Adrenal gland (tissue), 19 donors: ENCODE measurements at places on chromosomes 13 and 19. TPM values are rescaled to one million over a fixed set of nuclear protein-coding genes. Genes with fewer than 3 reads are reported as not detected.
A peak's percentile ranks its signal among the peaks of the same experiment; 100 is the strongest.

DNA sequence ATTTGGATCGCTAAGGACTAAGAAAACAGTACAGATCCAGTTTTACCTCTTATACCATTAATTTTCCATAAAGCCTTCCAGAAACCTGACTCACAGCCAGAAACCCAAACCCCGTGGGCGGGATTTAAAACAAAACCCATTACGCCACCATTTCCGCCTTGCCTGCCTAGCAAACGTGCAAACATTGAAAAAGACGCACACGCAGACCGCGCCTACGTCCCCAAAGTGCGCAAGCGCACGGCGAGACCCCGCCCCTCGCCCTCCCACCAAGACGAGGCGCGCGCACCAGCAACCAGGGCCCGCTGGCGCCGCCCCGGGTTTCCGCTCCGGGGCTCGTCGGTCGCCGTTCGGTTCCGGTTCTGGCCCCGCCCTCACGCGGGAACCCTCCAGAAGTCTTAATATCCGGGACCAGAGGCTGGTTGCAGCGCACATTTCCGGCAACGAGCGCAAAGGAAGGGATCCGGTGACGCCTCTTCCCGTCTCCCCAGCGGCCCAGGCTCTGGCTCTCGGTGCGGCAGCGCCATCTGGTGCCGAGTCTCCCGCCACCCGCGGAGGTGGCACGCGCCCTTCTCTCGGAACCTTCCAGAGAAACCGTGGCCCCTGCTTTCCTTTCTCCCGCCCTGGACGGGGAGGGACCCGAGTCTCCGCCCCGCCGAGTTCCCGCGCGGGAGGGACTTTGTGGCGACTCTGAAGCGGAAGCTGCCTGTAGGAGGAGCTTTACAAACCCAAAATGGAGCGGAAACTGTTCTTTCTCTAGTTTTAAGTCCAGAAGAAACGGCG is 256.9 kb upstream of the STARD13 start:
- no peaks in the 10 kb centered on the region for H3K27me3 ChIP-seq
- H3K36me3 ChIP-seq: no peaks in the 10 kb centered on the region
- peak overlapping the region; percentile 96 for H3K27ac ChIP-seq
- H3K4me1 ChIP-seq: peaks cover 20% of the 10 kb centered on the region

- no peak overlapping the region for H3K4me3 ChIP-seq
- no peaks in the 10 kb centered on the region for H3K4me1 ChIP-seq
- no peaks in the 10 kb centered on the region for H3K36me3 ChIP-seq
- no peak for DNase-seq
- H3K27me3 ChIP-seq: no peaks in the 10 kb centered on the region
- H3K27ac ChIP-seq: no peak overlapping the region
These were observed 511.5 kb downstream of the UQCRFS1 start for GRCh38 chr19:28701491-28701890.

- H3K27ac ChIP-seq: no peak overlapping the region
- H3K4me3 ChIP-seq: no peak overlapping the region
- H3K36me3 ChIP-seq: no peaks in the 10 kb centered on the region
- peaks cover 4% of the 10 kb centered on the region for H3K27me3 ChIP-seq
- no peaks in the 10 kb centered on the region for H3K4me1 ChIP-seq
These were observed 1.9 kb upstream of the FXYD7 start for GRCh38 chr19:35140962-35141836.

GRCh38 chr13:44649834-44650233 is 73.7 kb upstream of the TSC22D1 start:
- H3K36me3 ChIP-seq: no peaks in the 10 kb centered on the region
- no peaks in the 10 kb centered on the region for H3K27me3 ChIP-seq
- H3K4me3 ChIP-seq: no peak overlapping the region
- no peak overlapping the region for H3K27ac ChIP-seq

DNA sequence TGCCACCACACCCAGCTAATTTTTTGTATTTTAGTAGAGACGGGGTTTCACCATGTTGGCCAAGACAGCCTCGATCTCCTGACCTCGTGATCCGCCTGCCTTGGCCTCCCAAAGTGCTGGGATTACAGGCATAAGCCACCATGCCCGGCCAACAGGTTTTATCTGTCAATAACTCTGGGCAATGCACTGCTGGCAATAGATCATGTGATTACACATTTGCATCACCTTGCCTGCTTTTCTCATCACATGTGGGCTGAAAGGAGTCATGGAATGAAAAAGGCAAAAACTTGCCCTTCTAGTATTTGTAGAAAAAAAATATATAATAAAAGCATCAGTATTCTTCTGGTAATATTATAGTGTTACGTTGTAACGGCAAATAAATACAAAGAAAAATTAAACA is 164.5 kb downstream of the NHLRC3 start:
- H3K27ac ChIP-seq: no peak overlapping the region
- no peak for DNase-seq
- H3K4me1 ChIP-seq: no peaks in the 10 kb centered on the region
- H3K27me3 ChIP-seq: no peaks in the 10 kb centered on the region

SYNE4 gene
- not detected for total RNA-seq

PPP5C gene
- total RNA-seq: 56.3 TPM

PLPPR2 gene
- 46.8 TPM for total RNA-seq

BCKDHA gene
- total RNA-seq: 114 TPM
